Inflammatory macrophage treated with lipopolysaccharide for 4 hours (primary cell): ENCODE measurements at places on chromosomes 2 and 18.

DNA sequence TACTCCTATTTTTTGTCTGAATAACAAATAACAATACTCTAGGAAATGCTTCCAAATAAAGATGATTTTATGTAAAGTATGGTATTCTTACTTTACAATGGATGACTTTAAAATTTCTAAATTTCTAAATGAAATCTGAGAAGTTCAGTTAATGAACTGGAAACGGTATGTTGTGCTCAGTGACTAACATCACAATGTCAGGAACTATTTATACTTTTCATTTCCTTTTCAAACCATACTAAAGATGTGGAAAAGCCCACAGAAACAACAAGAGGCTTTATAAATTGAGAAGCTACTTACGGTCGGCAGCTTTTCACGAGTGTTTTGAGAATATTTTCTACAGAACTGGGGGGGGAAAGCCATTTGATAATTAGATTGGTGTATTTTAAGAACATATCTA is 31.1 kb downstream of the PSME4 start:
- no peak for DNase-seq

GRCh38 chr2:214450118-214450894 is 39.5 kb downstream of the VWC2L start:
- no peak for DNase-seq

DNA sequence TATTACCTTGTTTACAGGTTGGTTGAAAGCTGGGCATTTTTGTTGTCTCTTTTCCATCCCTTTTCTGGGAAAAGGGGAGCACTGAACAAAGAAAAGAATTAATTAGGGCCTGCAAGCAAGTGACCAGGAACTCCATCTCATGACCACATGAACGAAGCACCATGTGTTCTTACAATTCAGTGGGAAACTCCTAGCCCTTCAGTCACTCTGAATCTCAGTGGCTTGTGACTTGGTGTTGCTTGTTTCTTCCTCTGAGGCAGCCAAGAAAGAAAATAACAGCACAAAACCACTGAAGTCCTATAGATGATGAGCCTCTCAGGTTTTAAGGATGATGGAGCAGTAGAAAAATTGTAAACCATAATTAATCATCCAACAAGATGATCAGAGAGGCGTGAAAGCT is 129.1 kb upstream of the CAB39 start:
- no peak for DNase-seq

GRCh38 chr18:8367217-8367988 is 241.8 kb upstream of the RAB12 start:
- no peak for DNase-seq

GRCh38 chr2:179645047-179645446 is 216.4 kb downstream of the ZNF385B start:
- DNase-seq: no peak

DNA sequence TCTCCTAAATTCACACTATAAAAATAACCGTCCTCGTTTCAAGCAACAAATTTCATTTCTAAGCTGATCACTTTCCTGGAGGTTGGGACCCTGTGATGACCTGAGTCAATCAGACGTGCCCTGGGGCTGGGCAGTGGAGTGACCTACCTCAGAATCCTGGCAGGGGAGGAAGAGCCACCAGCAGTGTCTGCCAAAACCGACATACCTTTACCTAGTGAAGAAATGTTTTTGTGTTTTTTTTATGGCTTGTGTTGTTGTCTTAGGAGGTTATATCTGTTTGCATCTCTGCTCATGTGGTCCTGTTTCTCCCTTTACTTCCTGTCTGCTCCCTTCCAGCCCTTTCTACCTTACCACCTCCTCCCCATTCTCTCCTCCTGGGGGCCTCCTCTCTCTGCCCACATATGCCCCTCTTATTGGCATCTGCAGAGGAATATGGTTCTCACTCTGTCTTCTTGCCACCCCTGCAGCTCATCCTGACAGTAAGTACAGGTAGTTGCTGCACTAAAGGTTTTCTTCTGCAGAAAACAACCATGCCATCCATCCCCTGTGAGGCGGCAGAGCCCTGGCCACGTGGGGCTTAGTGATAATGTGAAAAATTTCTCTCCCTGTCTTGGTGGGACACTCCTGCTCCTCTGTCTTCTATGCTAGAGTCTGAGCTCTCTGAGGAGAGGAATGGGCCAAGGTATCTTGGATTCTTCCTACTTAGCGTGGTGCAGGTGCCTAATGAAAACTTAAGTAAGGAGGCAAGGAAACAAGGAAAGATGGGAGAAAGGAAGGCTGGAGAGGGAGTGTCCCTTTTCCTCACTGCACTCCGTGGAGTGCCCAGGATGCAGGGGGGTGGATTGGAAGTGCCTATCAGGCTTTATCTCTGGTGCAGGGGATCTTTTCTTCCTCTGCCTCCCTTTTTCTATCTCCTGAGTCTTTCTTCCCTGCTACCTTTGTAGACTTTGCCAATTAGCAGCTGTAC is 15.4 kb downstream of the ACOXL start:
- no peak for DNase-seq

- DNase-seq: no peak
Measured at GRCh38 chr2:238696331-238696730, 151.6 kb upstream of the TWIST2 start.

DNA sequence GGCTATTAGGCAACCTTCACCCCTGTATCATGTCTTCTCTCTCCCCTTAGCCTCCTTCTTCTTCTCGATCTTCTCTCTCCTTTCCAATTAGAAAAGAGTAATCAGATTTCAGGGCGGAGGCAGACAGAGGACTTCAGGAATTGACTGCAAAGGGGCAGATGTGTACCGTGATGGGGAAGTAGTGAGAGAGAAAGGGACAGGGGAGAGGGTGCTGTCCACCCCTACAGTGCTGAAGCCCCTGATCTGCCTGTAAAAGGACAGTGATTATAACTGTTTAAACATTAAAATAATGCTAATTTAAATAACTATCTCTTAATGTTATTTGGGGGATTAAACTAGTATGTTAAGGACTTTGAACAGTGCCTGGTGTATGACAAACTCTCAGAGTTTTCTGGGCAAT is 178.5 kb downstream of the ACTR3 start:
- no peak for DNase-seq

DNA sequence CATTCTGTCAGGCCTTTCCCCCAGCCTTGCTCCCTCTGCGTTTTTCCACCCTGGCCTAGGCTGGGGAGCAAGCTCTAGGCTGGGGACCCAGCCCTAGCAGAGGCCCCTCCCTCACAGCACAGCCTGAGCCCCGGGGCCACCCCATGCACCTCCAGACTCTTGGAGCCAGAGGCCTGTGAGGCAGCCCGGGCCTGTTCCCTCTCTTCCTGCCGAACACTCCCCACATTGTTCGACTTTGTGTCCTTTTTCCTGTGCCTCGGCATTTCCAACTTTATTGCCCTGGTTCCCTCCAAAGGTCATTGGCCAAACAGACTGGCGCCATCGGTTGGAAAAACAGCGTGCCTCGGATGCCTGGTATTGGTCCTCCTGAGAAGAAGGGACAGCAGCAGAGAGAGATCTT is 79.7 kb downstream of the HS1BP3 start:
- DNase-seq: no peak
